Uterus (tissue), 4 donors: ENCODE measurements at places on chromosomes 1 and 21.

GRCh38 chr1:104235141-104235540 lies 485.4 kb downstream of the AMY1C start:
- H3K36me3 ChIP-seq, result no peaks in the 10 kb centered on the region
- H3K4me3 ChIP-seq, result no peak overlapping the region
- no peak overlapping the region for H3K27ac ChIP-seq
- DNase-seq, result no peak

DNA sequence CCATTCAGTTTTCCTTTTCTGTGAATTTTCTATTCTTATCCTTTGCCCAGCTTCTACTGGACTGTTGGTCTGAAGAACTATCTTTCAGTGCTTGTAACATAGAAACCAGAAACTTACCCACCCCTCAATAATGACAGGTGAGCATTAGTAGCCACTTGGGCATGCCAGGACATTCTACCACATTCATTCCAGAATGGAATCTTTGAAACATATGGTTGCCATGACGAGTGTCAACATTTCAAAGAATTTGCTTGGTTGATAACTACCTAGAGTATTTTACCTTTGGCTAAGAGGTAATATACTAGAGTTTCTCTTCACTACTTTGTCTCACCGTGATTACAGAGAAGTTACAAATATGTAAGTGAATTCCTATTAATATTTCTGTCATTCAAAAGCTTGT lies at the start of gene MROH9:
Gene MROH9 (plus strand): TSS at position 304 of the 400 bp plus-strand sequence. CDS start 10,023 bp downstream, outside the sequence.
- no peak within 1 kb of the TSS for H3K4me3 ChIP-seq
- no peak for DNase-seq
- H3K27ac ChIP-seq, result no peak within 1 kb of the TSS
- no peaks in the 10 kb centered on the region for H3K36me3 ChIP-seq
- no peaks in the 10 kb centered on the region for H3K27me3 ChIP-seq
- H3K4me1 ChIP-seq, result no peaks in the 10 kb centered on the region

DNA sequence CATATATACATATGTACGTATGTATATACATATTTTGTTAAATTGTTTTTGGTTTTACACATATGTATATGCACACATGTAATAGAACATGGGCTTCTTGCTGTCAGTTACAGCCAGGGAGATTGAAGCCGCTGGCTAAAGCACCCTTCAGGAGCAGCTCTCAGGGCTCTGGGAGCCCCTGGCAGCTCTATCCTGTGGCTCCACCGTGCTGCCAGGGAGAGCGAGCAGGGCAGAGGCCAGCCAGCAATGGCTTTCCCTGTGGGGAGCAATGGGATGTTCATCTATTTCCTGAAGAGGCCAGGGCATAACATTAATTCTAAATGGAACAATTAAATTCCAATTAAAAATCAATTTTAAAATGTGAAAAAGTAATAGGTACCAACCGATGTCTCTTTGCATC lies 102.9 kb downstream of the PSMG1 start:
- H3K4me3 ChIP-seq, result no peak overlapping the region
- H3K36me3 ChIP-seq, result no peaks in the 10 kb centered on the region
- no peaks in the 10 kb centered on the region for H3K4me1 ChIP-seq

DNA sequence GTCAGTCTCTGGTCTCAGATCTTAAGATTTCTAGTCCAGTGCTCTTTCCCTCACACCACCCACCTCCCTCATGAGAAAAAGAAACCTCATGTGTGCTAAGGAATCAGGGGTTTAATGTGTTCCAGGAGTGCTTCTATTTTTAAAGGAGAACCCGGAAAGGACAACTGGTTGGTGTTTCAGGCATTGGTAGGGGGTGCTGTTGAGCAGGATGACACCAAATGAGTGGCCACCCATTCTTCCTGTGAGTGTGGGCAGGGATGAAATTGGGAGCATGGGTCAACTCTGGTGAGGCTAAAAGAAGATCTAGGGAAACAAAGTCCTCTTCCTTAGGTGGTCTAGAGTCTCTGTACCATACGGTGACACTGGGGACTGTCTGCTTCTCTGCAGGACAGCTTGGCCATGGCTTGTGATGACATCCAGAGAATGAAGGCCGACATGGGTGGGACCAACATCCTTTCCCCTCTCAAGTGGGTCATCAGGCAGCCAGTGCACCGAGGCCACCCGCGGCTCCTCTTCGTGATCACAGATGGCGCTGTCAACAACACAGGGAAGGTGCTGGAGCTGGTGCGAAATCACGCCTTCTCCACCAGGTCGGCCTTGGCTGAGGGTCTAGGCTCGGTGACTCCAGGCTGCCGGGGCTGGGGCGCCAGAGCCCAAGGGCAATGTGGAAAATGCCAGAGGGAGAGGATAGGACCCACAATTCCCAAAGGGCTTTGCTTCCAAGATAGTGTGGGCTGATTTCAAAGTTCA lies 39.3 kb downstream of the VWA5B1 start:
- no peak overlapping the region for H3K4me3 ChIP-seq
- DNase-seq, result no peak
- no peaks in the 10 kb centered on the region for H3K4me1 ChIP-seq
- H3K27me3 ChIP-seq, result no peaks in the 10 kb centered on the region
- no peaks in the 10 kb centered on the region for H3K36me3 ChIP-seq

DNA sequence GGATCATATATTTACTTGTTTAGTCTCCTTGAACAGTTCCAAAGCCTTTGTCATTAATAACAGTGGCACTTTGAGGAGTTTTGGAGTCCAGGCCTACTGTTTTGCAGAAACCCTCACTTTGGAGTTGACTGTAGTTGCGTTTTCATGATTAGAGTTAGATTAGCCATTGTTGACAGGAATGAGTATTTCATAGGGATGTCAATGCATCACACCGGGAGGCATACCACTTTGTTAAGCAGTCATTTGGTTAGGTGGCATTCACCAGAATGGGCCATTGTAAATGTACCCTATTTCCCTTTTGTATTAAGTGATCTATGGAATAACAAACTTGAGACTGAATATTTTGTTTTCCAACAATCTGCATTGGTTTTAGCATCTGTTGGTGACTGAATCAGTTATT lies 11.8 kb downstream of the MRPS6 start:
- no peaks in the 10 kb centered on the region for H3K36me3 ChIP-seq
- no peak overlapping the region for H3K4me3 ChIP-seq
- no peaks in the 10 kb centered on the region for H3K27me3 ChIP-seq

- no peak overlapping the region for H3K4me3 ChIP-seq
- no peaks in the 10 kb centered on the region for H3K27me3 ChIP-seq
- no peak for DNase-seq
- H3K27ac ChIP-seq, result no peak overlapping the region
- H3K36me3 ChIP-seq, result no peaks in the 10 kb centered on the region
These were observed 53.4 kb downstream of the DMRTA2 start for GRCh38 chr1:50369830-50370229.

DNA sequence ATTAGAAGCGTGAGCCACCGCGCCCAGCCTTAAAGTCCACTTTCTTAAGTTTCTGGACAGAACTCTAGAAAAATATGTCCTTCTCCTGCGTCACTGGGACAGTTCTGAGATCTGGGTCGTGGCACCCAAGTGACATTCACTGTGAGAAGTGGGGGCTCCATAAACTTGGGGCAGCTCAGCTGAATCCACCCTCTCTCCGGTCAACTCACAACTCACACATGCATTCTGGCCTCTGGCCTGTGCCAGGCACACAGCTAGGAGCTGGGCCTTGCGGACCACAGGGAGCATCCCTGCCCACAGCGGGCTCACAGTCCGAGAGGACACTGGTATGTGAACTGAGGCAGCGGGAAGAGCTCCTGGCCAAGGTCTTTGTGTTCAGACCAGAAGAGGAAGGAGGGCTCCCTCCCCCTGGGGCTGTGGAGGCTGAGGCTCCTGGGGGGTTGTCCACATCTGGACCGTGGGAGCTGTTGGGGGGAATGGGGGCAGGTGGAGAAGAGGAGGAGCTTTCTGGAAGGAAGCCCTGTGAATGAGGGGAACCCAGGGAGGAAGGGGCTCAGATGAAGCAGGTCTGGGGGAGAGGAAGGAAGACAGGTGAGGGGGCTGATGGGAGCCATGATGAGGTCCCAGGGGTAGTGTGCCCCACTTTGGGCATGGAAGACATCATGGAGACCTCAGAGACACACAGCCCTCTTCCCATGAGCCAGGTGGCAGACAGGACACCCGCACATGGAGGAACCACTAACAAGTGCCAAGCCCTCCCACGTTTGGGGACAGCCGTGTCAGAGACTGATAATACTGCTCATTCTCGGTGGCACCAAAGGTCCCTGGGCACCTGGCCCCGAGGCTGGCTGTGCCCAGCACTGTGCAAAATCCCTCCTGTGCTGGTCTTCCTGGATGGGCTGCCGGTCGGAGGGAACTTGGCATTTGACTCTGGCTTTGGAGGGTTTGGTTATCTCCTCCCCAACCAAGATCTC lies 191.0 kb upstream of the VAMP3 start:
- no peaks in the 10 kb centered on the region for H3K36me3 ChIP-seq
- H3K27ac ChIP-seq, result no peak overlapping the region
- DNase-seq, result no peak
- H3K4me1 ChIP-seq, result no peaks in the 10 kb centered on the region

- DNase-seq, result no peak
- H3K4me1 ChIP-seq, result no peaks in the 10 kb centered on the region
- no peaks in the 10 kb centered on the region for H3K36me3 ChIP-seq
- no peaks in the 10 kb centered on the region for H3K27me3 ChIP-seq
- H3K27ac ChIP-seq, result no peak overlapping the region
These were observed 54.2 kb downstream of the SLC2A1 start for GRCh38 chr1:42904434-42904833.
